ENCODE measurements at places on chromosomes 2 and 18.

- no peak for DNase-seq
Observed at GRCh38 chr2:219396863-219397457, 9.2 kb upstream of the DNPEP start.

DNA sequence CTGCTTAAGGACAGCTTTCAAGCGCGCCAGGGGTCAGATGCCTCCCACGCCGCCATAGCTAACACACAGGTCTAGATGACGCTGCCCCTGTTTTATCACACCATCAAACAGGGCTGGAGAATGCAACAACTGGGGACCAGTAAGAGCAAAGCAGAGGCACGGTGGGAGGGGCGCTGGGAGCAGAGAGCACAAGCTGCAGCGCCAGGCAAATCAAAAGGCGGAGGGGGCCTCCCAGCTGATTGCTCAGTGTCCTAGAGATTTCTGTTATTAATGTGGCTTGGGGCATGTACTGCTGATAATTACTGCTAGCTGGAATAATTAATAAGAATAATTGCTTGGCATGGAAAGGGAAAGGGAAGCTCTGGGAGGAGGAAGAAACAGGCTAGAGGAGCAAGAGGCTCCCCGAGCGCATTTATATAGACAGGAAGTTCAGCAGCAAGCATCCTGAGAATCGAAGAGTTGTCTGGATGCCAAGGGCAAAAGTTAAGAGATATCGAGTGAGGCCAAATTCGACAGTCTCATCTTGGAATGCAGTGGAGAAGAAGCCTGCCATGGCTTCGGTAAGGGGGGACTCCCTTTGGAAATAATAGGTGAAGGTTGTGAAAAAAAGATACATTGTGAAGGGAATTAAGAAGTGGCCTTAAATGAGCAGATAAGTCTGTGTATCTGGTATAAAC, 104.5 kb upstream of the ZNF521 start:
- no peak for DNase-seq

DNA sequence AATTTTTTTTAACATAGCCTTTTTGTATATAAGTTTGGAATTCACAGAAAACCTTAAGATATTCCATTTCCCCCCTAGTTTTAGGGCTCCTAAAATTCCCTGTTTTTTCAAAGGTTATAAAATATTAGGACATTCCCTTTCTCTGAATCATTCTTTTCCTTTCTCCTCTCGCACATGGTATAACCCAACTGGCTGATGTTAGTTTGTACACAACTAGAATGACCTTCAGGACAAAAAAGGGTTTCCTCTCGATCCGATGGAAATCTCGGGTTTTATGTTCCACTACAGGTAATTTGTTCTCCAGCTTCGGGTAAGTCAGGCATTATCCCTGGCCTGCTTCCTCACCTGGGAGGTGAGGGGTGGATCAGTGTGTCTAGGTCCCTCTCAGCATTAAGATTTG, 215.1 kb downstream of the LDLRAD4 start:
- DNase-seq = no peak

- DNase-seq = no peak
Observed at GRCh38 chr18:75654851-75655751, 227.6 kb upstream of the SMIM21 start.

GRCh38 chr2:177225965-177226360, 13.4 kb downstream of the HNRNPA3 start:
- no peak for DNase-seq

All from activated CD4-positive, alpha-beta T cell treated with anti-CD3 and anti-CD28 coated beads for 24 hours (primary cell).